Left hindlimb (tissue), 1 donor: ENCODE measurements at places on chromosomes 6 and 20.

DNA sequence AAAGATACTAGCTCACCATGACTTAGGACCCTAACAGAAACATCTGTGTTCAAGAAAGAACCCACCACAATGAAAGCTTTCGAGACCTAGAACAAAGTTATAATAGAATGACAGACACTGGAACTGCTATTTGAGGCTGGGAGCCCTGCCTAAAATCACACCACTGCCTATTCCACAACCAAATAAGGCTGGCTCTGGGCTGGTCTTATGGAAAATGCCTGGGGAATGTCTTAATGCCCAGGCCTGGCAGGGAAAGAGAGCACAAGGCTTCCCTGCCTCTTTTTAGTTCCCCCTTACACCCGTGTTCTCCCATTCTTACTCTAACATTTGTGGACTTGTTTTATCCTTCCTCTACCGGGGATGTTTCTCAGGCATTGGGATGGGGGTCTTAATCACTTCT is 5.6 kb upstream of the METTL24 start:
- DNase-seq = no peak

DNA sequence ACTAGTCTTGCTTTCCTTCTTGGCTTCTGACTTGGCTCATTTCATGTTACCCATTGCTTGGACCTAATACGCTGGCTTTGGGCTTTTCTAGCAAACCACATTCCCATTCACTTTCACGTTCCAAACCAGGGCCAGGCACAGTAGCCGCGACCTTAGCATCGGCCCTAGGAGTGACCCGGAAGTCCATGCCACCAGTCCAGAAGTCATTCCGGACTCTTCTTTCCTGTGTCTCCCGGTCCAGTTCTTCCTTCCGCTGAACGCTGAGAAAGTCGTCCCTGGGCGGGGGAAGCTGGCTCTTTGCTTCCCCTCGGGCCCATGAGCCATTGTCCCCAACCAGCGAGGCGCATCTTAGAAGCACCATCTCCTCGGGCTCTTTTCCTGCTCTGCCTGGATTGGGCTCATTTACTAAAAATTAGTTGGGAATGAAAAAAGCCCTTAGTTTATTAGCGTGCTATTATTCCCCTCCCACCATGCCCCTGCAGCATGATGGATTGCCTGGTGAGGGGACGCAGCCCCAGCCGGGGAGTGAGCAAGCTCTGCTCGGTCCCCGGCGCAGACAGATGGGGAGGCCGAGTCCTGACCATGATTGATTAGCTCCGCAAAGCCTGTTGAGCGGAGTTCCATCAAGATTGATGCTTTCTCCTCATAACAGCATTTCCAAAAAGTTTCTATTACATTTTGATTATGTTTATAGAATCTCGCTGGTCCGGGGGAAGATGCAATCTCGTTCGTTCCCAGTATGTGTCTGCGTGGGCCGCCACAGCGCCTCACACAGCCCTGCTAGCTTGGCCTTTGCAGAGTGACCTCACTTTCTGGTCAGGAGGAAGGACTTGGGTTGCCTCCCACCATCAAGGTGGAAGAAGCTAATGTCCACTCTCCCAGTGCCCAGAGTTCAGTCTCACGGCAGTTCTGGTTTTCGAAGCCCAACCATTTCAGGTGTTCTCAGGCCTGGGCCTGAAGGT is 115.1 kb upstream of the TOP1 start:
- no peak for DNase-seq

DNA sequence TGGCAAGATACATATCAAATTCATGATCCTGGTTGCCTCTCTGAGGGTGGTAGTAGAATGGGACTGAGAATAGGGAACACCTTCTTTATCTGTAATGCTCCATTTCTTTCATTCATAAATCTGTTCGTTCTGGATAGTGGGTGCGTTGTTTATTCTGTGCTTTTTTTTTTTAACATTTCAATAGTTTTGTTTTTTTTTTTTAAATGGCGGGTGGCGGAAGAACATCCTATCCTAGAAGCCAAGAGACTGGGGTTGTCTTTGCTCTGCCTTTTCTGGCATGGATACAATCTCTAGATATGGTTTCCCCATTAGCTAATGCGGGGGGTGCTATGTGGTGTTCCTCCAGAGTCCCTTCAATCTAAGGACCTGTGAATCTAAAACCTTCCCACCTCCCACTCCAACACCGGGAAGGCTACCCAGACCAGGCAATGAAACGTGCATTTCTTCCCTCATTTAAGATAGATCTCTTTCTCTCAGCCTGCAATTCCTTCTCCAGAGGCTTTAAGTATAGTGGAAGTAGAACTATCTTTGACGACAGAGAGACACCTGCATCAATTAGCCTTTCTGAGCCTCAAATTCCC is 883 bp upstream of the CCDC28A start:
- no peak for DNase-seq

GRCh38 chr20:49503176-49503575 is 20.7 kb upstream of the KCNB1 start:
- no peak for DNase-seq

- no peak for DNase-seq
Measured at GRCh38 chr6:118280210-118280609, 267.9 kb upstream of the PLN start.

- DNase-seq = no peak
Measured at GRCh38 chr6:13803581-13803980, 10.8 kb downstream of the MCUR1 start.

GRCh38 chr6:53717566-53717965 is 52.0 kb upstream of the KLHL31 start:
- no peak for DNase-seq

GRCh38 chr20:24109537-24109936 is 121.0 kb upstream of the GGTLC1 start:
- no peak for DNase-seq

DNA sequence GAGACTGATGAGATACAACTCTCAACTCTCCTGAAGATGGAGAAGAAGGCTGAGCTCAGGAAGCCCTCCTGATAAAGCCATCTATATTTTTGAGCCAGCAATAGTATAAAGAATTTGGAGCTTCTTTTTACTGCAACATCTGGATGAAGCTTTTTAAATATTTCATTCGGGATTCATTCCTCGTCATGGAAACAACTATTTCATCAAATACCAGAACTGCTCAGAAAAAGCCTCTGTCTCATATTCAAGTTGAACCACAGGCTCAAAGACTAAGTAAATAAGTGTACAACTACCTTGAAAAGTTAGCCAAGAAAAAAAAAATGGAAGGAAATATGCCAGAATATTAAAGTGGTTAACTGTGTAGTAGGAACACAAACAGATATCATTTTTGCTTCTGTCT is 37.8 kb downstream of the PTPRT start:
- no peak for DNase-seq

DNA sequence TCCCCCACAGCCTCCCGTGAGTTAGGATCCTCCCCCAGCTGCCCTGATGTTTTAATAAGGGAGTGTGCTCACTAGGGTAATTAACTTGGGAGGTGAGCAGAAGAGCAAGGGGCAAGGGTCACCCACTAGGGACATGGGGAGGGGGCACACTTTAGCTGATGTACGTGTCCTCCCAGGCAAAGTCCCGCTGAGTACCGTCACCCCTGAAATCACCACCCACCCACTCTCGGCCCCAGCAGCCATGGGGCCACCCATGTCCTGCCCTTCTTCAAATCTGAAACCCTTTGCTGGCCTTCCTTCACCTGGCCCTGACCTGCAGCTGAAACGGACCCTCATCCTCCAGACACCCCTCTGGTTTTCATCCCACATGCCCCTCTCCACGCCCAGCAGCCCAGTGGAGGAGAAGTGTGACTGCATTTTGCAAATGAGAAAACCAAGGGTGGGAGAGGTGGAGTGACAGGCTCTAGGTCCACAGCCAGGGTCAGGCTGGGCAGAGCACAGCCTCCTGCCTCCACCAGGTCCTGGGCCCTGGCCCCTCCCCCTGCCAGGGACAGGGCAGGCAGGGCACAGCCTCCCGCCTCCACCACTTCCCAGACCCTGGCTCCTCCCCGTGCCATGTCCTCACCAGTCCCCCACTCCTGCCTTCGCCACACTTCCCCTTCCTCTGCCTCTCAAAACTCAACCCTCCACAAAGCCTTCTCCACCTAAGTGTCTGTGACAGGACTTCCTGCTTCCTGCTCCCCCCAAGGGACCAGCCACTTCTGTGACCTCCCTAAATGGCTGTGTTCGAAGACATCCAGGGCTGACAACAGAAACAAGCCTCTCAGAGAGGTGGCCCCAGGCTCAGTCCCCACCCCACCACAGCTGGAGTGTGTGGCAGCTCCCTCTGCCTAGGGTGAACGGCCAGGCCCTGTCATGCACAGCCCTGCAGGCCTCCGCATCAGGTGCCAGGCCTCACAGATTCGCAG is 15.1 kb downstream of the ACSS1 start:
- DNase-seq = peak; percentile 47

- DNase-seq = no peak
Measured at GRCh38 chr20:1442304-1442703, 24.3 kb downstream of the NSFL1C start.

DNA sequence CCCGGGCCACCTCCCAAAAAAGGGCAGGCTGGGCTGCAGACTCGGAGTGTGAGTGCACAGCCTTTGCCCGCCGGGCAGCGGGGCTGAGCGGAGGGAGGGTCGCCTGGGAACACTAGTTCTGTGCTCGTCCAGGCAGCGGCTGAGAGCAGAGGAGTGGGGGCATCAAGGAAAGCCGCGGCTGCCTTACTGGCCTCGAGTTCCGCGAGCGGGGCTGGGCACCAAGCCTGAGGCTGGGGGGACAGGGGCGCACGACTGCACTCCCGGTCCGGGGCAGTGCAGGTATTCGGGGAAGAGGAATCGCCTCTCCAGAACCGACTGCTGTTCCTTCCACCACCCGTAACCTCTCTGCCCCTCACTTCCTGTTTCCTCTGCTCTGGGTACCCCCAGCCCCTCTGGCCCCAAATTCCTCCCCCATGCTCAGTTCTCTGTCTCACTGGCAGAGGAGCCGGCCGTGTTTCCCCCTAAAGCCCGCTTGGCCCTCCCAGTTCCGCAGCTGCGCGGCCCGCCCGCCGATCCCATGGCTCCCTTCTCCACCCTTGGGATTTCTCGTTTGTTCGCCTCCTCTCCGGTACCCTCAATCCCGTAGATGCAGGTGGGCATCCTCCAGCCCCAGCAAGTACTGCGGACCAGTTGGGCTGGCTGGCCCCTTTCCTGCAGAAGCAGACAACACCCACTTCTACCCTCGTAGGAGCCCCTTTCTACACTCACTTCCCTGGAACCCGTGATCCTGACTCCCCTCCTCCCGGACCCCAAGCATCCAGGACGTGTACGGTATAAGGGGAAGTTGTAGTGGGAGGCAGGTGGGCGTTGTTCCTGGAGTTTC is 5.1 kb downstream of the RING1 start:
- DNase-seq = peak; percentile 64

- no peak for DNase-seq
Measured at GRCh38 chr6:3891883-3892282, 42.7 kb downstream of the FAM50B start.

DNA sequence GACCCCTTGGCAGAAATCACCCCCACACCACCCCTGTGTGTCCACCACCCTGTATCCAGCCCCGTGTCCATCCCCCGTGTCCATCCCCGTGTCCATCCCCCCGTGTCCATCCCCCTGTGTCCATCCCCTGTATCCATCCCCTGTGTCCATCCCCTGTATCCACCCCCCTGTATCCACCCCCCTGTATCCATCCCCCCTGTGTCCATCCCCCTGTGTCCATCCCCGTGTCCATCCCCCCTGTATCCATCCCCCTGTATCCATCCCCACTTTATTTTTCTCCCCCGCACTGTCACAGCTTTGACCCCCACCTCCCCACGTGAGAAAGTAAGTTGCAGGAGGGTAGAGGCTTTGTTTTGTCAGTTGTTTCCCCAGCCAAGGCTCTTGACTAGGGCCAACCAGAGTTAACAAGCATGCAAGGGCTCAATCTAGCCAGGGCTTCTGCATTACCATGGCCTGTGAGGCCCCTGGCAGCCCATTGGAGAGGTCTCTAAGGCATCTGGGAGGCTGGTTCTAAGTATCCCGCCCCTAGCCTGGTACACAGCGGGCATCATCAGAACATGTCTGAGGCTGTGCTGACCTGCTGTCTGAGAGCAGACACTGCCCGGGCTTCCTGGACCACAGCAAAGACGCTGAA is 18.1 kb upstream of the SIRPA start:
- no peak for DNase-seq

DNA sequence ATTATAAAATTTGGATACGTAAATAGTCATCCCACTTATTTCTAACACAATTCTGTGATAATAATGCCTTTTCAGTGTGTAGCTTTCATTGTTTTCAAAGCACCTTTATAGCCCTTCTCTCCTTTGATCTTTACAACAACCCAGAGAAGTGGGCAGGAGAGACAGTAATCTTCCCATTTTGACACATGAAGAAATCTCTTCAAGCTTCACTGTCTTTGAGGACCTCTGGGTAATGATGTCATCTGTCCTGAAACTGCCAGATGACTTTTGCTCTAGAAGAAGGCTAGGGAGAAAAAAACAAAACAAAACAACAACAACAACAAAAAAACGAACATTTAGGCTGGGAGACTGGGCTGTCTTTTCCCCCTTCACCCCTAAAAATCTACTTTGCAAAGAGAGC is 203.0 kb downstream of the KCNQ5 start:
- DNase-seq = no peak

- DNase-seq = no peak
Measured at GRCh38 chr6:168011291-168011690, 13.8 kb downstream of the KIF25 start.

DNA sequence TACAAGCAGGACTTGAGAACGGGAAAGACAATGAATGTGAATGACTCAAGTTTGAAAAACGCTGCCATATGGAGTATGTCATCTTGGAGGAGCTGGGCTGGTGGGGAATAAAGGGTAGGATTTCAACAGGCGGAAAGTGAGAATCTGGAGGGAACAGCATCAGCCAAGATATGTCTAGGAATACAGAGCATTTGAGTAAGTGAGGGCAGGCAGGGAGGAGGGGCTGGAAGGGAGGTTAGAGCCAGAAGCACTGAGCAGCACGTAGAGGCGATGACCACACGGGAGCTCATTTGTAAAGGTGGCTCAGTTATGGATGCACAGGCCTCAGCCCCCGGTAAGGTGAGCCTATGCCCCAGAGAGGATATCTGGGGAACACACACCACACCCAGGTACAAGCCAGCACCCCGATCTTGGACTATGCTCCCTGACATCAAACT is 115.1 kb downstream of the ZMYND8 start:
- peak; percentile 52 for DNase-seq

GRCh38 chr6:35362200-35362599 is 19.8 kb downstream of the PPARD start:
- peak; percentile 24 for DNase-seq

DNA sequence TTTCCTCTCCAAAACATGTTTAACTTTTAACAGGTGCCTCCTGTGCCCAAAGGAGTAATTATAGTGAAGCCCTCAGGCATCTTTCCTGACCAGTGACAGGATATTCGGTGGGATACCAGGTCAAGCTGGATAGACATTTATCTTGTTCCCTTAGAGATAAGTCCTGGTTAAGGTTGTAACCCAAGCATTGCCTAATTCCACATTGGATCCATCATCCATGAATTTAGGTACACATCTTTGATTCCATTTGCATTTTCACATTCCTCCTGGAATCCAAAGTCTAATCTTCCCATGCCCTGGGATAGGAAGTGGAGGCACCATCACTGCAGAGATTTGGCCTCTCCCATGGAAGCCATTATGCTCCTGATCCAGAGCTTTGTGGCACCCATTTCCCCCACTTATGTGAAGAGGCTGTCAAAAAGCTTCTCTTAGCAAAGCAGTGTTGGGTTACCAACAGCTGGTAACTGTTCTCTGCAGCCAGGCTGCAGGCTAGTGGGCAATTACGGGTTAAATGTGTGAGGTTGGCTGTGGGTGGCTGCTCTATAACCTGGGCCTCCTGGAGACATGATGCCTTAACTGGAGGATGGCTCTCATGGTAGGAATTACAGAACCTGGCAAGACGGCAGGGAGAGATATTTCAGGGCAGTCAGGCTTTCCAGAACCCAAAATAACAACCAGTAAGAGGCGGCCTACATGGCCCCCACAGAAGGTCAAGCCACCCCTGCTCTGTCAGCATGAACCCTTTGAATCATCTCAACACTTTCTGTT is 96.9 kb upstream of the VGLL2 start:
- DNase-seq = no peak
